ENCODE measurements at places on chromosomes 12 and 14.

- no peak for DNase-seq
Observed at GRCh38 chr12:15904378-15904920, 6.7 kb upstream of the DERA start.

GRCh38 chr12:71867131-71867530 is 27.6 kb downstream of the TBC1D15 start:
- no peak for DNase-seq

DNA sequence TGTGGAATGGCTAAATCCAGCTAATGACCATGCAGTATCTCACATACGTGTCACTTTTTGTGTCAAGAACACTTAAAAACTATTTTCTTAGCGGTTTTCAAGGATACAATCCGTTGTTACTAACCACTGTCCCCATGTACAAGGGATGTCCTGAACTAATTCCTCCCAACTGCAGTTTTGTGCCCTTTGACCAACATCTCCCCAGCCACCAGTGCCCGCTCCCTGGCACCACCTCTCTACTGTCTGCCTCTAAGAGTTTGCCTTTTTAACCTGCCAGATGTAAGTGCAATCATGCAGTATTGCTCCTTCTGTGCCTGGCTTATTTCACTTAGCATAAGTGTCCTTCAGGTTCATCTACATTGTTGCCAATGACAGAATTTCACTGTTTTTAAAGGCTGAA is 315.7 kb downstream of the TMEM121 start:
- DNase-seq: no peak

- DNase-seq: no peak
Observed at GRCh38 chr14:93879362-93879983, 47.7 kb upstream of the FAM181A start.

DNA sequence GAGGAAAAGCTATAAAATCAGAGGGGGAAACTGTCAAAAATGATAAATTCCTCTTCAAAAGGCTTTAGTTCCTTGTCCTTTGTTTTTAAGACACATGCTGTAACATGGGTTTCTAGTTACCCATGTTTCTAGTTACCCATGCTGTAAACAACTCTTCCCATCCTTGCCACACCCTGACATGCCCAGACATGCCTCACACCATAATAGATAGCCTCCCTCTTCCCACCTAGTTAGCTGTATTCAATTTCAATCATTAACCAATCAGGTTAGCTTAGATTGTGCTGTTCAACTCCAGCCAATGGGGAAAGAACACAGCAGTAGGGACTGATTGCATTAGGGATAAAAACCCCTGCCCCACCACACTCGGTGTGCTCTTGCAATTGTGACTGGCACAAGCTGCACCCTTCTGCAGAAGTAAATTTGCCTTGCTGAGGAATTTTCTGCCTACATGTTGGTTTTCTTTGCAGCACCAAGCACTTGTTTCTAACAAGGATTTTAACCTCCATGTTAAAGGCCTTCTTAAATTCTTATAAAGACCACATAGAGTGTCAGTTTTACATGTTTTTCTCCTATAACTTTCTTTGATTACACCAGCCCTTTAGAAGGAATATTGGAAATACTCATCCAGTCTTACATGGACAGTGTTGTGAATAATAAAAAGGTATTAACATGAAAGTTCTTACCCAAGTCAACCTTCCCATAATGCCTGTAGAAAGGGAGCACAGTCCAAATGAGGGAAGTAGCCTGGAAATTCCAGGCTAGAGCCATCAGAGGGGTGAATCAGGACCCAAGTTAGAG is 32.5 kb upstream of the LALBA start:
- DNase-seq: no peak

- no peak for DNase-seq
Observed at GRCh38 chr12:52428121-52428520, 6.0 kb downstream of the KRT75 start.

DNA sequence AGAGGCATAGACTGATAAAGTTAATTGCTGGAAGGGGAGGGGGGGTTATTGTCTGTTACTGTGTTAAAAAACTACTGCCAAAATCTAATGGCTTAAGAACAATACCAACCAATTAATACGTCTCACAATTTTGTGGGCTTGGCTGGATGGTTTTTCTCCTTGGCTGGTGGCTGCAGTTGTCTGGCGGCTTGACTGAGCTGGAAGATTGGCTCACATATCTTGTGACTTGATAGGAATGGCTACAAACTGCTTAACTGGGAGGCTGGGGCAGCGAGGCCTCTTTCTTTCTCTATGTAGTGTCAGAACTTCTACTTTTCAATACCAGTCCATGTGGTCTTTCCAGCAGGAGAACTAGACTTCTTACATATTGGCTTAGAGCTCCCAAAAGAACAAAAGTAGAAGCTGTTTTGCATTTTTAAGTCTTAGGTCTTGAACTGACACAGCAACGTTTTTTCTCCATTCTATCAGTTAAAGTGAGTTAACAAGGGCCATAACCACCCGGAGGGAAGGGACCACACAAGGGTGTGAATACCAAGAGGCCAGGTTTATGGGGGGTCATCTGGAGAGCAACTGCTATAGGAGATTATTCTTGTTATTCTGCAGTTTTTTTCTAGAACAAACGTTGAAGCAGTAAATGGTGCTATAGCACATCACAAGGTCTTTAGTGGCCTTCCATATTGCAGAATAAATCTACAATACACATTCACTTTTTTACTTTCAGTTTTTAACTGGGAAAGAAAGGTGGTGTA is 46.9 kb downstream of the ZDHHC17 start:
- no peak for DNase-seq

DNA sequence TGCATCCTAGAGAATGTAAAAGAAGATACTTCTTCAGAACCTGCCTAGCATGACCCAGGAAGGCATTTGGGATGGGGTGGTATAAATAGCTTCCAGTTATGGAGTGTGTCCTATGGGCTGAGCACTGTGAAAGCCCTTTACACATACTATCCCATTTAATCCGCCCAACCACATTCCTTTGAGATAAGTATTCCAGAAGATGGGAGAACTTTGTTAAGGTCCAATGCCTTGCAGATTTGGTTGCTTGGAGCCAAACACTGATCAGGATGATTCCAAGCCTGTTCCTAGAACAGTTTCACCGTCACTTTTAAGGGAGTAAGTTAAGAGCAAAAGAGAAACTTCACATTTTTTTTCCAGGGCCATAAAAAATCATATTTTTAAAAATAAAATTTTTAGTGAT is 82.5 kb upstream of the CLMN start:
- DNase-seq: no peak

GRCh38 chr14:87955501-87955900 is 37.5 kb downstream of the GALC start:
- no peak for DNase-seq

DNA sequence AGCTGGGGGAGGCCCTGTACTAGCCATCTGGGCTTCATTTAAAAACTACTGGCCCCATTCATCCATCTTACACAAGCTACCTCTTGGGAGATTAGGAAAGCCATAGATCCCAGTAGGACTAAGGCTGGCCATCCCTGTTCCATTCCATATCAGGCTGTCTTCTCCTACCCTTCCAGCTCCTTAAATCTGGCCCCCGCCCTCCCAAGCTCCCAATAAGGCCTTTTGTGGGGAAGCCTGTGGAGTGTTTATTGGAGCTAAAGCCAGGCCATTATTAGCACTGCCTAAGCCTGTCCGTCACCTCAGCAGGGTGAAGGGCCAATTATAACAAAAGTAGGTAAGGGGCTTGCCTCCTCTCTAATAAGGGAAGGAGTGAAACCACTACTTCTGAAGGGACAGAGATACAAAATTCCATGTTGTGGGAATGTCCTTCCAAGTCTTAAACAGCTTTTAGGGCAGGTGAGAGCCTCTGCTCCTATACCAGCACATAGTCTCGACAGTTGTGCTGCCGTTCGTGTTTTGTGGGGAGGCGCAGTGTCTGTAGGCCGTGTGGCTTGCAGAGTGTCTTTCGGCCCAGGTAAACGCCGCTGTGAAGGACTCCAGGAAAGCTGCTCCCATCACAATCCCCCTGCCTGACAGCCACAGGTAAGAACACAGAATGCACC is 3.7 kb downstream of the MYL6 start:
- DNase-seq: no peak

DNA sequence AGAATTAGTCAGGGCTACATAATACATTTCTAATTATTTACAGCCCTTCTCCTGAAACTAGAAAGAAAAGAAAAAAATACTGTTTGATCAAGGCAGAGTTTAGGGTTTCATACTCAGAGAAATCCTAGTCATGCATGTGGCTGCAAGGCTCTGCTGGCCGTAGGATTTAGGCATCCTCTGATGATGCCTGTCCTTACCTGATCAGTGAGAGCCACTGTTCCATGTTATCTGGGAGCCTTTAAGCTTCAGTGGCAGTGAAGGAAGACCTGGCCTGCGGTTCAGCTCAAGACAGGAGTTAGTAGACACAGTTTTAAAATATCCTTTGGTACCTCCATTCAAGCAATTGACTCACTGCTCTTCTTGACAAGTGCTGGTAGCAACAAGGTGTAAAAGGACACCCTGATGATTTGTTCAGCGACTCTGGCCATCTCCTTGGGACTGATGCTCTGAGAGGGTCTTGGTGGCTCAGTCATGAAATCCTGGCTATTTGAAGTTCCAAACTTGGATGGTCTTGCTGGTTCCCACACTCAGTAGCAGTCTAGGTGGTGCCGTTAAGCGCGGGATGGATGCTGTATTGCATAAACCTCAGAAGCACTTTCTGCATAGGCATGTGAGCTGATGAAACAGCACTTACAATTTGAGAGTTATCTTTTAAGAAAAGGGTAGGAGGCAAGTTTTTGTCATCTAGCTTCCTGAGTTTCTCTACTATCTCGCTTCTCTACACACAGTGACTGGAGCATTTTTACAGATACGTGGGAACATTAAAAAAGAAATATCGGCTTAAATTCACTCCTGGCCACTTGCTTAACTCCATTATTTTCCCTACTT is 162.0 kb downstream of the SAMD4A start:
- no peak for DNase-seq

All from activated CD8-positive, alpha-beta memory T cell treated with anti-CD3 and anti-CD28 coated beads, Interleukin-2, amount 50 U/mL, for 48 hours (primary cell).